Stimulated activated naive CD8-positive, alpha-beta T cell treated with anti-CD3 and anti-CD28 coated beads, Interleukin-15, amount 100 ng/mL, for 72 hours (primary cell): ENCODE measurements at places on chromosomes 11 and 22.

DNA sequence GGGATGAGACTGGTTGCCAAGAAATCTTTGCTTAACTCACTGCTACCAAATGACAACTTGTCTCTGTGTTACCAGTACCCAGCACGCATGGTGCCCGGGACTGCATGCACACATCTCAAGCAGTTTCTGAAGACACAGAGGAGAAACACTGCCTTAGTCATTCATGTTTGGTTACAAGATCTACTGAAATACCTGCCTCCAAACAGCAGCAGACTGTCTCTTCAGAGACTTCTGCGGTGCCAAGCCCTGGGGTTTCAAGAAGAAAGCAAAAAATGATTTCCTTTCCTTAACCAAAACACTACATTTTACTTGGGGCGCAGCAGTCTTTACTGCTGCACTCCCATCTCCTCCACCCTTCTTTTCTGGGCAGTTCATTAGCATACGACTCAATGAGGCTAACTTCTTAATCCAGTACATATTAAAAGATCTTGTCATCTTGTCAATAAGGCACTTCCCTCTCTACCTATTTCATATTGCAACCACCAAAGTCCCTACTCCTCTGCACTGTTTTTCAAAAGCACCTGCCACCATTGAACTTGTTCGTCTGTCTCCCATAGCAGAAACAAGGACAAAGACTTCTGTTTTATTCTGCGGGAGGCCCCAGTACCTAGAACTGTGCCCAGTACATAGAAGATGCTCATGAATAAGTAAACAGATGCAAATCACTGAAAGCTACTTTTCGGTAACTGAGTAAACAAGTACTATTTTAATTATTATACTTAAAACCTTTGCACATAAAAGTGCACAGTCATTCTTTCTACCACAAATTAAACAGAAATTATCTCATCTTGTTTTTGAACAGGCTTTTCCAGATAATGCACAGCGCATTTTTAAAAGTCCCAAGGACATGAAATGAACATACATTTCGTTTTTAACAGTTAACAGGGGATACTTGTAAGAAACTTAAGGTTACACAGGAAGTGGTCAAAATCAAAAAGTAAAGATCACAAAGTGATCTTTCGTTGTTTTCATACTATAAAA is 4.0 kb downstream of the NAP1L4 start:
- peak; percentile 36 for DNase-seq

DNA sequence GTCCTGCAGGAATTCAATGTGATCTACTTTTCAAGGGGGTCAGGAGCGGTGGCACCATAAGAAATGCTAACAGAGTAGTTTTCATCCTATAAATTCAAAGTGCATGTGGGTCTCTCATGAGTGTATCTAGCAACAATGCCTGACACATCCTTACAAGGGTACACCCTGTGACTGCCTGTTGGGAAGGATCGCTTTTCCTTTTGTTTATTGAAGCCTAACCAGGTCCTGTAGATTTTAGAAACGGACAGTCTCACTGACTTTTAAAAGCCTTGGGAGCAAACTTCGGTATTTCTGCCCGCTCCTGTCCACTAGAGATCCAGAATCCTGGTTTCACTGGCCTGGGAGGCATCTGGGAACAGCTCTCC is 102.4 kb downstream of the MICAL2 start:
- no peak for DNase-seq

GRCh38 chr22:38272373-38273134 is at the start of gene TMEM184B:
Gene TMEM184B, minus strand, starts transcription at chr22:38273010. Its CDS starts 25,049 bp downstream, at chr22:38247961.
- peak; percentile 87 for DNase-seq

- no peak for DNase-seq
Observed at GRCh38 chr11:82557274-82557673, 176.4 kb downstream of the FAM181B start.

GRCh38 chr11:31246451-31247165 is 122.9 kb downstream of the DCDC1 start:
- DNase-seq = no peak

- no peak for DNase-seq
Observed at GRCh38 chr11:78078218-78079167, 1.2 kb downstream of the NDUFC2 start.

GRCh38 chr22:50170453-50171318 is at the start of gene PANX2:
Gene PANX2, plus strand, starts transcription at chr22:50170731. Its CDS starts 0 bp downstream, at chr22:50170731.
- no peak for DNase-seq

- no peak for DNase-seq
Observed at GRCh38 chr11:6992026-6992425, 28.1 kb downstream of the ZNF214 start.

DNA sequence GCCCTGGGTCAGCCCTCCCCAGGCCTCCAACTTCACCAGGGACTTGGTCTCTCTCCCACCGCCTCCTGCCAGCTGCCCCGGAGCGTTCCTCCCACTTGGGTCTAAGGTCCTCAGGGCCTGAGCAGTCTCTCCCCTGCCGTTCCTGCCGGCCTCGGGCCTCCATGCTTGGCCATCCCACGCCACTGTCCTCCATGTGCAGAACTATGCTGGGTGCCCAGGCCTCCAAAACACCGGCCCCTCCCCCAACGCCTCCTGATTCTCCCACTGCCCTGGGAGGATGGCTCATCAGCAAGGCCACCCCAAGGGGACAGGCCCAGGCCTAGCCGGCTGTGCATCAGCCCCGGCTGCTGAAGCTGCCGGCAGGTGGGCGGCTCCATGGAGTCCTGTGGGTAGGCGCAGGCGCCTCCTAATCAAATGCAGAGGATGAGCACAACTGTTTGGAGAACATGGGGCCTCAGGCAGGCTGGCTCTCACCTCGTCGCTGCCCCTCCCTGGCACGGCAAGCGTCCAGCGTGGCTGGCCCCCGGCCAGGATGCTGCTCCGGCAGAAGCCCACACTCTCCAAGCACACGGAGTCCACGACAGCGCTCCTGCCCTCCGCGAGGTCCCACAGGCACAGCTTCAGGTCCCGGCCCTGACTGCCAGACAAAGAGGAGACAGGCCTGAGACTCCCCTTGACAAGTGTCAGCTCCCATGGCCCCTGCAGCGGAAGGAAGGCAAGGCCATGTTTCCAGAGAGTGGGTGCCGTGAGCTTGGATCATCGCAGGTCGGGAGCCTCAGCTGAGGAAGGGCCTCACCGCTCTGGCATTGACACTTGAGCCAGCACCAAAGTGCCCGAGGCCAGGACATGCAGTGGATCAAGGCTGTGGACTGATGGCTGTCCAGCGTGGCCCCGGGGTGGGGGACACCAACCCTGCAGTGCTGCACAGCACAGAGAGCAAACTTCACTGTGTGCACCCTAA is 42.6 kb downstream of the GNB1L start:
- DNase-seq = no peak

- DNase-seq = no peak
Observed at GRCh38 chr11:57213342-57214097, 23.5 kb downstream of the APLNR start.

DNA sequence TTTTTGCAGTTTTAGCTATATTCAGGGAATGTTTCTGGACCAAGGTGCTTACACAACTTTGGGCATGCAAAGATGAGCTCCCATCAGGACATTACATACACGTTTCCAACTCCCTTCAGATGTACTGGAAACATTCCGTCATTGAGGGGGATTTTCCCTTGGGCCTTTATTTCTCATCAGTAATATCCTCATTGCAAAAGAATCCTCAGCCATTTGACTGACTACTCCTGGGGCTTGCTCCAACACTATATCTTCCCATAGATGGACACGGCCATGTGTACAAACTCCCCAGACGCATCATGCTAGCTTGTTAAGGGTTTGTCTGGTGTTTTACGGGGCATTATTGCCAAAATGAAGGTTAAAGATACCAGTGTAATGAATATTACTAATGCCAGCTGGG is 59.3 kb upstream of the NUP160 start:
- DNase-seq = no peak

DNA sequence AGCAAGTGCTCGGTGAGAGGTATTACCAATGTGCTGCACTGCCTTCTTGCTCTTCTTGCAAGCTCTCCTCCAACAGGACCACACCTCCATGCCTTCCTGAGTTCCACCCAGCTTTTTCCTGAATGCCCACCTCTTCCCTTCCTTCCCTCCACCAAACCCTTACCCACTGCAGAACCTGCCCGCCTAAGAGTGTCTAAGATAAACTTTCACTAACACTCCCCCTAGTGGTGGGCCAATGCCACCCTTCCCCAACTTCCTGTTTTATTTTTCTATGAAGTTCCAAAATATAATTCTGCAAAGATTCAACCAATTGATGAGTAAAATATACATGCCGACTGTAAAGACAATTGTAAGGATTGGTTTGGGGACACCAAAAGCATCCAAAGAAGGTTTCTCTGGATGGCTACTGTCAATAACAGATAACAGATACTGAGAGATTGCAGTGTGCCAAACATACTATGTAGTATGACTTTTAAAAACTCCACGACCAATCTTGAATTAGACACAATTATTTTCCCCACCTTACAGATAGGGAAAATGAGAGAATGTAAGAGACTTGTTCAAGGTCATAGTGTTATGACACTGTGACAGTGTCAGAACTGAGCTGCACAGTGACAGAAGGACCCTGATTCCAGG is 38.6 kb upstream of the BMAL1 start:
- peak; percentile 34 for DNase-seq

- no peak for DNase-seq
Observed at GRCh38 chr11:45644981-45645889, 20.2 kb downstream of the CHST1 start.

GRCh38 chr11:114340311-114341131 is 44.3 kb downstream of the NNMT start:
- DNase-seq = peak; percentile 33

- no peak for DNase-seq
Observed at GRCh38 chr11:95606824-95607223, 182.8 kb downstream of the FAM76B start.

DNA sequence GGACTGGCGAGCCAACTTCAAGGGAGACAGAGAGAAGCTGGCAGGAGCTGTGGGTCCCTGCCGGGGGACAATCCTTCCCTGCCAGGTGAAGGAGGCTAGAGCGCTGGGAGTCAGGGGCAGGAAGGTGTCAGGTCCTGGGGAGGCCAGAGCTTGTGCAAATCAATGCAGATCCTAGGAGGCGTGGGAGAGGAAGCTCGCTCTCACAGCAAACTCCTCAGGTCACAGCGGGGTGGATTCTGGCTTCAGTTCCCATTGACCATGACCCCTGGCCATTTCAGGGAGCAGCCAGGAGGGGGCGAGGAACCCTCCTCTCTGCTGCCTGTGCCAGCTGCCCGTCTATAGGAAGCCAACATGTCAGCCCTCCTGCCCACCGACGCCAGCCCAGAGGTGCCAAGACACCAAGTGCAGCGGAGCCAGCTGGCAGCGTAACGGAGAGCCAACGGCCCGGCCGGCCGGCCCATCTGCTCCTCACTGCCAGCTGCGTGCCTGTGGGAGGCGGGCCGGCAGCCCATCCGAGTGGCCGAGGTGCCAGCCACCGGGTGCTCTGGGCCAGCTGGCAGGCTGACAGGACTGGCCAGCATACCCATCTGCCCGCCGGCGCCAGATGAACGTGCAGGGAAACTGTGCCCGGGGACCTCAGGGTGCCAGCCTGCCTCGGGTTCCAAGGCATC is 374.8 kb downstream of the MIAT start:
- DNase-seq = no peak

GRCh38 chr11:118956094-118956846 is at the start of gene UPK2:
Gene UPK2, plus strand, starts transcription at chr11:118956298. Its CDS starts 53 bp downstream, at chr11:118956351.
- DNase-seq = peak; percentile 88

GRCh38 chr11:2664791-2665525 is 34.8 kb downstream of the KCNQ1OT1 start:
- DNase-seq = no peak

GRCh38 chr11:117874253-117874909 is 2.1 kb downstream of the FXYD6 start:
- no peak for DNase-seq

- DNase-seq = no peak
Observed at GRCh38 chr11:75342966-75343870, 8.2 kb downstream of the ARRB1 start.

GRCh38 chr11:115670538-115671205 is 166.5 kb upstream of the CADM1 start:
- DNase-seq = no peak

DNA sequence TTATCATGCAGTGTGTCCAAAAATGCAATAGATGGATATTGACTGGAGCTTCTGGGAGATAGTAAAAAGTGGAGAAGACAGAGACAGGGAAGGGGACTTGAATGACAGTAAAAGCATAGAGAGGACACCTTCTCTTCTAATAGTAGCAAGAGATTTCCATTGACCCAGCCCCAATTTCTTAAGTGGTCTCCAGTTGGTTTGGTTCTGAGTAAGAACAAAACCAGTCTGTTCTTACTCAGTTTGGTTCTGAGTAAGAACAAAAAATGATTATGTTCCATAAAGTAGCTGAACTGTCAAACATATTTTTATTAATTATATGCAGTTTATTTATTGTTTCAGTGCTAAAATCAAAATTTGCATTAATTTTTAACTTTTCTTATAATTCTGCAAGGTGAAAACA is 316.8 kb upstream of the MPPED2 start:
- DNase-seq = no peak

DNA sequence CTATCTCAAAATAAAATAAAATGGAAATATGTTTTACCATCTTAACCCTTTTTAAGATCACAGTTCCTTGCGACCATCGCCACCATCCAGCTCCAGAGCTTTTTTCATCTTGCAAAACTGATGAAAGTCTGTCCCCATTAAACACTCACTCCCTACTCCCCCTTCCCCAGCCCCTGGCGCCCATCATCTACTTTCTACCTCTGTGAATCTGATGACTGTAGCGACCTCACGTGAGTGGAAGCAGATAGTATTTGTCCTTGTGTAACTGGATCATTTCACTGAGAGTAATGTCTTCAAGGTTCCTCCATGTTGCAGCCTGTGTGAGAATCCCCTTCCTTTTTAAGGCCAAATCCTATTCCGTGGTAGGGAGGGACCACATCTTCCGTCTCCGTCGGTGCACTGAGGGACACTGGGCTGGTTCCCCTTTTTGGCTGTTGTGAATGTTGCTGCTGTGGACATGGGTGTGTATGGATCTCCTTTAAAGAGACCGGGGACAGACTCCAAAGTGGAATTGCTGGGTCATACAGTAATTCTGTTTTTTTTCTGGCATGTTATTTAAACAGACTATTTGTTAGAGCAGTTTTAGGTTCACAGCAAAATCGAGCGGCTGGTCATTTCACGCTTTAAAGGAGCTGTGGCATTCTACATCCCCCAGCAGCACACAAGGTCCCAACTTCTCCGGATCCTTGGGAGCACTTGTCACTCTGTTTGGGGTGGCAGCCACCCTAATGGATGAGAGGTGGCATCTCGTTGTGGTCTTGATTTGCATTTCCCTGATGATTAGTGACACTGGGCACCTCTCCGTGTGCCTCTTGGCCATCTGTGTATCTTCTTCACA is 120.0 kb downstream of the KCNQ1 start:
- no peak for DNase-seq

DNA sequence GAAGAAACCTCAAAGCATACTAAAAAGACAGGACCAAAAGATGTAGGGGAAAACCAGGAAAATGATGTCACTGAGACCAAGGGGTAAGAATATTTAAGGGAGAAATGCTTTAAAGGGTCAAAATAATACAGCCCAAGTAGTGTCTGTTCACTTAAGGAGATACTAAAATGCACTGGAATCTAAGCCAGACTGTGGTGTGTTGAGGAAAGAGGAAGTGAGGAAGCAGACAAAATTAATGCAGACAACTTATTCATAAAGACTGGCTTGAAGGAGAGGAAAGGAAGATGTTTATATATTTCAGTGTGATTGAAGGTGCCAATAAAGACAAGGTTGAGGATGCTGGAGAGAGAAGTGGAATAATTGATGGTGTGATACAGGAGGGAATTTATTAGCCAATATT is 15.7 kb downstream of the ZNF215 start:
- DNase-seq = no peak
